HCT116 (cell line): ENCODE measurements at places on chromosomes 2 and 18.

DNA sequence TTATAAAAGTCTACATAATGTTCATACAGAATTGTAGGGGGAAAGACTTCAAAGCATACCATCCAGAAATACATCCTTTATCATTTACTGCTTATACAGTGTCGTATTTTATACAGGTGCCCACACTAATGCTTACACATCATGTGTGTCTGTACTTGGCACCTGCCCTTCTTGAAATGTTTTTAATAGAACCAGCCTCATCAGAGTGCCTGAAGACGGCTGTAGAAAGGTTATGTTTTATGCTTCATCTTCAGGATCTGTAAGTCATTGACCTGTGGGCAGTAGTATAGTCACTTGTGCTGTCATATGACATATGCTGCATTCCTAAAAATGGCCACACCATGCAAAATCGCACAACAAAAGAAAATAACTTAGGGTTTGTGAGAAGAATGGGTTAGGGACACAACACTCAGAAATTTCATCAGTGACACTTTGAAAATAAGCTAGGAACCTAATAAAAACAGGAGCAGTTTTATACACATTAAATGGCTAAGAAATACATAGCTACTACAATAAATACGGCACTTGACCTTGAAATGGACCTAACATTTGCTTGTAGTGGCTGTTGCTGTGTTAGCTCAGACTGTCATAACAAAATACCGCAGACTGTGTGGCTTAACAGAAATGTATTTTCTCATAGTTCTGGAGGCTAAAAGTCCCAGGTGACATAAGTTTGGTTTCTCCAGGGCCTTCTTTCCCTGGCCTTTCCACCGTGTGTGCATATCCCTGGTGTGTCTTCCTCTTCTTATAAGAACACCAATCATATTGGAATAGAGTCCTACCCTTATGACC lies 112.6 kb downstream of the CERS6 start:
- DNase-seq, result no peak

- DNase-seq, result no peak
These were observed 379.3 kb downstream of the SOX11 start for GRCh38 chr2:6071519-6071918.

DNA sequence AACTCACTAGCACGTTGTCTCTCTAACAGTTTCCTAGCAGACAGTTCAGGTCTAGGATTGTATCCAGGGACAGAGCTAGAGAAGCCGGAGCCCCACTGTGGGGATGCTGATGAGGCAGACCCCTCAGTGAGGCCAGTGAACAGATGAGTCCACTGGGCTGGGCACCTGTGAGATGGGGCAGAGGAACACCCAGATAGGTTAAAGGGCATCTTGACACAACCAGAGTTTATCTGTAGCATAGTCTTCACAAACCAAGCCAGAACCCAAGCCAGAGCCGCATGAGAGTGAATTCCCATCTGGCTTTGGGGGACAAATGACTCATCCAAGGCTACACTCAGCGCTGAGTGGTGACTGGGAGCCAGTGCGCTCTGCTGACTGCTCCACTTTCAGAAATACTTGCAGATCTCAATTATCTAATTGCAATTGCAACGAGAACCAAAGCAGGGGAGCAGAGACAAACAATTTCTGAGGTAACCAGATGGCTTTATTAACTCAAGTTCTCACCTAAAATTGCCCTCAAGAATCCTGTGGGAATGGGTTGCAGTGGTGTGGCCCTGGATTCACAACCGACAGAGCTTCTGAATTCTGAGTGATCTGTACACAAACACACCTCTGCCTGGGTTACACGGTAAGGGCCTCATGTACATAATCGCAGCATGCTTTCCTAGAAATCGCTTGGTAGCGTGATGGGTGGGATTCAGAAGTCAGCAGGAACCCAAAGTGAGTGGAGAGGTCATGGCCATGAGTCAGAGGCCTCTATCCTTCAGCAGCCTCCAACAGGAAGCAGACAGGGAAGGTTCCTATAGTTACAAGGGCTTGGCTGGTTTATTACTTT lies 48.7 kb upstream of the MSH2 start:
- no peak for DNase-seq

GRCh38 chr2:119178776-119179175 lies 20.2 kb upstream of the C1QL2 start:
- no peak for DNase-seq

GRCh38 chr18:80204142-80204541 lies 43.2 kb downstream of the PARD6G start:
- no peak for DNase-seq

DNA sequence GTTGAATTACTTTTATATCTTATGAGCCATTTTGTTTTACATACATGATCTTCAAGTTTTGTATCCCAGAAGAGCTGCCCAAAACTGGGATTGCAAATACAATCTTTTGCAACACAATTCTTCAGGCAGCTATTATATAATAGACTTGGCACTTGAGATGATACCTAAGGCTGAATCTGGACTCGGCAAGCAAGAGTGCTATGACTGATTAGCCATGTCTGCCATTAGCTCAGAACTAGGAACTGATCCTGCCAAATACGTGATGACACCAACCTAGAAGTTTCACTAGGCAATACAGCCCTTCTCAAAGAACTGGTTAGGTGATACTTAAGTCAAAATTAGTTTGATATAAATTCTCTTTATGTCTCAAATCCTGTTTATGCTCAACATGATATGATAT lies 619.6 kb downstream of the CPS1 start:
- DNase-seq, result no peak

- no peak for DNase-seq
These were observed 375.2 kb upstream of the SPHKAP start for GRCh38 chr2:228556717-228557116.

DNA sequence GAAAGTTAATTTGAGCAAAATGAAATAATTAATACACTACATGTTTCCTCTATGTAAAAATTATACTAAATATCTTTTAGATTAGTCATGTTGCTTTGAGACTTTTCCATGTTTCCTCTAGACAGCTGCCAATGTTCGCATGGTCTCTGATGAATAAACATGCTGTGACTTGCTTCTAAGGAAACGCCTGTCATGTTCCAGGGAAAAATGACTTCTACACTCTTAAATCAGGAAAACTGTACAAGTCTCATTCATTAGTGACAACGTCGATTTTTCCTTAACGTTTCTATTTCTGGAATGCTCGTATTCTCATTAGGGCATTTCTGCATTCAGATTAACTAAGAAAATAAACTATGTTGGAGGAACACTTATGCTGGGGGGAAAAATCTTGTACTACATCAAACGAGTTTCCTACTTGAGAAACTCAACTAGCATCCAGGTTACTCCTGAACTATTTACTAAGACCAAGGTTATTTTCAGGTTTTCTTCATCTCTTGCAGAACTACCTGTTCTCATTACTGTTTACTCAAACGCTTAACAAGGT lies 1.6 kb downstream of the COBLL1 start:
- no peak for DNase-seq

- DNase-seq, result no peak
These were observed 29.4 kb downstream of the MTERF4 start for GRCh38 chr2:241072553-241073165.

GRCh38 chr2:188293601-188294351 lies 2.1 kb downstream of the GULP1 start:
- peak; percentile 84 for DNase-seq

- no peak for DNase-seq
These were observed 108.7 kb downstream of the RGPD3 start for GRCh38 chr2:106359512-106359911.

- no peak for DNase-seq
These were observed 30.8 kb upstream of the PUM2 start for GRCh38 chr2:20381457-20381856.

DNA sequence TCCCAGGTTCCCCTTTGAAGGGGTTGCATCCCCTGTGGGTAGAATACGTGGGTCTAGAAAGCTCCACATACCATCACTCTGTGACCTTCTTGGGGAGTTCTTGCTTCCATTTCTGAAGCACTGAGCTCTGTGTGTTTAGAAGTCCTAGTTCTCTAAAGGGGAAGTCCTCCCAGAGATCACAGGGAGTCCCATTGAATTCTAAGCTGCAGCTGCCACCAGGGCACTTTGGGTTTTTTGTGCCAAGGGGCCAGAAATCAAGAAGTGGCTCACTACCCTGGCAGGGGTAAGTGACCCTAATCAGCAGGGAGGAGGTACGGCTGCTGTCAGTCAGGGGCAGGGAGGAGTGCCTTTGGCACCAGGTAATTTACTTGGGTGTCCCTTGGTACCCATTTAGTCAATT lies 70.9 kb downstream of the EHD3 start:
- DNase-seq, result no peak

- no peak for DNase-seq
These were observed 5.2 kb downstream of the IL37 start for GRCh38 chr2:112916145-112916571.

- no peak for DNase-seq
These were observed 157.1 kb upstream of the ZFP36L2 start for GRCh38 chr2:43383533-43383932.

GRCh38 chr18:48787203-48788151 lies 163.3 kb downstream of the SMAD7 start:
- DNase-seq, result no peak

DNA sequence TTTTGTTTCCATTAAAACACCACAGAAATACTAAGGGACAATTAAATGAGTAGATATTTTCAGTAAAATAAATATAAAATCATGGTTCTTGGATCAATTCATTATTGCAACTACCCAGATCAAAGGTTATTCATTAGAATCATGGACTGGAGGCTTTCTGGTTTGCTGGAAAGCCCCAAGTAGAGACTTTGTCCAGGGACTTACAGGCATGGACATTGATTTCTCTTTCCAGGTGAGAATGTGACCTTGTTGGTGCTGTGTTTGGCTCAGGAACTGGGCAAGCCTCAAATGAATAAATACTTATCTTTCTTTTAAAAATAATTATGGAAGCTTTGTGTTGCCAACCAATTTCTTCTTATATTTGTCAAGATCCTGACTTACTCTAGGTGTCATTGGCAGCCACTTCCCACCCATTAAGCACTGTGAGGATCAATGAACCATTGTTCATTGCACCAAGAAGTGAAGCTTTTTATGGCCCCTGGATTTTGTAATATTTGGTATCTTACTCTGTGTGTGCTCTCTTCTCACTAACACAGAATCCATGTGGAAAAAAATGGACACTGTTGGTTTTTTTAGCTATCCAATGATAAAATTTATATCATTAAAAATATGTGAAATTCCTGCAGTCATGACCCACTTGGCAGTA lies 205.8 kb upstream of the NRXN1 start:
- no peak for DNase-seq

DNA sequence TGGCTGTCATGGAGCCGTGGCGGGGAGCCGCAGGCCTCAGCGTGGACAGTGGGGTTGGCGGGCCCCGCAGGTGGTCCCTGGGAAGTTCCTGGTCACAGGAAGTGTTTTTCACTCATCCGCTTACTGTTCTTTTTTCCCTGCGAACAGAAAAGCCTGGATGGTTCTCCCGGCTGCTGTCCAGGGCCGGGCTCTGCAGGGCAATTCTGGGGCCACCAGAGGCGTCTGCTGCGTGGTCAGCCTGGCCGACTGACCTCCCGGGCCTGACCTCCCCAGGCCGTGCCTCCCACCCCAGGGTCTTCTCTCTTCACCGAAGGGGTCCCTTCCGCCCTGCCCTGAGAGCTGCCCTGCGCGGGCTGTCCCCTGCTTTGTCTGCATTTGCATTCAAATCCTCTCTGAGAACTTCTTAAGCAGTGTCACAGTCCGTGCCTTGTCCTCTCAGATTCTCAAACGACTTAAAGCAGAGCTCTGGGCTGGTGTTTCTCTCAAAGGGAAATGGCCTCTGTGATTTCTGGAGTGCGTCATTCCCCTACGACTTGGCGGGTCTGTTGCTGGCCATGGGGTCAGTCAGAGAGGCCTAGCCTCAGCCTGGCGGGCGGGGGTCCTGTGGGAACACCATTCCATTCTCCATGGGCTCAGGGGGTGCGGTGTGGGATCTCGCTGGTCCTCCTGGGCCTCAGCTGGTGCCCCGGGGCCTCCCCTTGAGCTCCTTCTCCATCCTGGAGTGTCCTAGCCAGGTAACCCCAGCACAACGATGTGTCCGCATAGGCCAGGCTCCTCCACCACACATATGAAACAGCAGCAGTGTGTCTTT lies 38.3 kb downstream of the KLHL29 start:
- DNase-seq, result no peak

DNA sequence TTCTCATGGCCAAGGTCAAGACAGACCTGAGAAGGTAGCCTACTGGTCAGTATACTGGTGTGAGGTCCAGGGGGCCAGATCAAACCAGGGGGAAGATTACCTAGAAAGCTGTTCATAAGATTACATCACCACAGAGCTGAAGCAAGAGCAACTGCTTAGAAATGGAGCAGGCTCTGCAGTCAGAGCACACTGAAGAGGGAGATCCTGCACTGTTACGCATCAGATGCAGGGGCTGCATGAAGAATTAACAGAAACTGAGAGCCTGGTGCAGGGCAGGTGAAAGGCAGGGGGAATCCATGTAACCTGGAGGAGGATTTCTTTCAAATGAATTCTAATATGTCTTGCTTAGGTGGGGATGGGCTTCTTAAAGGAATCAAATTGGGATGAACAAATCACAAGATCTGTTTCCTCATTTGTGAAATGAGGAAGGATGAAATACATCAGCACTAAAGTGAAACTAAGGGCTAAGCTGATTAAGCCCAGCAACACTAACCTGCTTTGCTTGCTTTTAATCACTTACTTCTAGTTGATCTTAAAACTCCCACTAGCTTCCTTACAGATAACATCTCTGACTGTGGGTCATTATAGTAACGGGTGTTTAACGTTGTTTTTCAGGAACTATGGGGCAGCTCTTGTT lies 74.3 kb upstream of the ADAM23 start:
- no peak for DNase-seq

DNA sequence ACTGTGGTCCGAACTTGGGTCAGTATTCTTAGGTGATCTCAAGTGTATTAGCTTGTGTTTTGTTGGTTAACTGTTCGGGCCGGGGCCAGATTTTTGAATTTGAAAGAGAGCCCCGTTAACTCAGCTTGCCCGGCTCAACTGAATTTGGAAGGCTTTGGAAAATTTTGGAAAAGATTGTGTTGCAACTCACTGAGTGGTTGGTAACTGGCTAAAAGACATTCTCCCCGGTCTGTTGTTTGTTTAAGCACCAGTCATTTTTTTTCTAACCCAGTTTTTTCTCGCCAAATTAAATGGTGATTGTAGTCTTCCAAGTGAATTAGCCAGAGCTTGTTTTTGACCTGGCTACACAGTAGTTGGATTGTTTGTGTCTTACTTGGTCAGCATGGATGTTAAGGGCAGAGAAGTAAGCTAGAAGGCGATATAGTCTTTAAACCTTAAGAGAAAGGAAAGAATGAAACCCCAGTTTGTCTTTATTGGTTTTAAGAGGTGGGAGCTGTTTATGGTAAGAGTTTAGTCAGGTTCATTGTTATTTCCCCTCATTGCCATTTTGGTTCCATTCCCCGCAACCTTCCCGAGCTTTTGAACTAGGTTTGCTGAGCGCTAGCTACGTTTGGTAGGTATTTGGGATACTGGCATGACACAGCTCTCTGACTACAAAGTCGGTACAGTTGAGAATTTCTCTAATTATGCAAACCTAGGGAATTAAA lies 2.4 kb downstream of the MAP4K4 start:
- DNase-seq, result no peak

GRCh38 chr2:84970210-84970867 lies 622 bp upstream of the KCMF1 start:
- DNase-seq, result no peak

DNA sequence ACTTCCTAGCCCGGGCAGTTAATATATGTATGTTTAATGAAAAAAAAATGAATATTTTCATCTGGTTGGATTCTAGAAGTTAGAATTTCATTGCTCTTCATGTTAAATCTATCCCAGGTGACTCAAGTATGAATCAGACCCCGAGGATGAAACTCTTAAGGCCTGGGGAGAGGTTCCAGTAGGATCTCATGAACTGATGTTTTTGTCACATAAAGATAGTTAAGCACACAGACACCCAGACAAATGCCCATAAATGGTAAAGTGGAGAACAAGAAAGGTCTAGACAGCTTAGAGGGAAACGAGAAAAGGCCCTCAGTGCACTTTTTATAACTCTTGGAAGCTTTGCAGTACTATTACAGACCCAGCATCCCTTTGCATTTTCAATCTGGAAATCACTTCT lies 114.1 kb downstream of the RIF1 start:
- no peak for DNase-seq
